Erythroblast (primary cell): ENCODE measurements at places on chromosomes 6 and 20.

- DNase-seq = no peak
Observed at GRCh38 chr6:36997811-36998722, 7.4 kb upstream of the FGD2 start.

GRCh38 chr6:37232430-37233017 is 25.0 kb upstream of the TBC1D22B start:
- no peak for DNase-seq

- no peak for DNase-seq
Observed at GRCh38 chr6:105191351-105191750, 11.5 kb upstream of the POPDC3 start.

GRCh38 chr6:109783250-109783986 is 92.3 kb downstream of the FIG4 start:
- peak; percentile 13 for DNase-seq

DNA sequence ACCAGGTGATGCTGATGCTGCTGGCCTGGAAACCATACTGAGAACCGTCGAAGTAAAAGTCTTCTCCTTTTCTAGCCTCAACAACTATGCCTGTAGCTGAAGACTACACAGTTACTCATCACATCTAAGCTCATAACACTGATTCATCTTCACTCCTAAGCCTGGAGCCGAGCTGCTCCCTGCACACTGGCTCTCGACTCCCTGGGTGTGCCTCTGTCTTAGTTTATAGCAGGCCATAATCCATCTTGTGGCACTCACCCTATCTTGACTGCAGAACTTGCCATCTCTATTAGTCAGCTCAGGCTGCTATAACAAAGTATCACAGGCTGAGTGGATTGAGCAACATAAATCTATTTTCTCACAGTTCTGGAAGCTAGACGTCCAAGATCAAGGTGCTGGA is 191.0 kb downstream of the UNC5CL start:
- DNase-seq = no peak
